Heart right ventricle (tissue), 16 donors: ENCODE measurements at places on chromosomes 7 and 10. TPM values are rescaled to one million over a fixed set of nuclear protein-coding genes. Genes with fewer than 3 reads are reported as not detected.

Gene GPR37
- not detected for total RNA-seq

Gene DUSP5
- 32.6 TPM for total RNA-seq

DNA sequence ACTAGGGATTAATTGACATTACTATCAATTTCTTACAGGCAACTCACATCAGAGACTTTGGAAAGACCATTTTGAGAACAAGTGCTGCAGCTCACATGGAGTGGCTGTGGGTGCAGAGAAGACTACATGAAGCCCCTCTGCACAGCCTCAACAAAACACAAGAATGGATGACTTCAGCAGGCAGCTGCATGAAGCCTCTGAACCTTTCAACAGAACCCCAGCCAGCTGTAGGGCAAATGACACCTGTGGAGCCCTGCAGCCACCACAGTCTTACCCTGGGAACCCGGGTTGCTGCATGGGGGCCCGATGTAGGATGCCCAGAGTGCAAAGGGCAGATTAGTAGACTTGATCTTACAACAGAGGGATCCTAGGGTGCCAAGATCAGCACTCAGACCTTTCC is 62.0 kb upstream of the CAMK2B start:
- DNase-seq, result no peak

Gene ANKRD1
- 8,287 TPM for total RNA-seq

Gene TRPV6
- total RNA-seq, result not detected
